Naive thymus-derived CD8-positive, alpha-beta T cell (primary cell): ENCODE measurements at places on chromosomes 5 and 9. TPM values are rescaled to one million over a fixed set of nuclear protein-coding genes. Genes with fewer than 3 reads are reported as not detected.

GRCh38 chr5:78591972-78592700 lies 56.4 kb downstream of the LHFPL2 start:
- no peak overlapping the region for H3K27ac ChIP-seq
- no peak for DNase-seq
- no peak overlapping the region for H3K4me3 ChIP-seq
- H3K27me3 ChIP-seq = no peaks in the 10 kb centered on the region
- H3K36me3 ChIP-seq = no peaks in the 10 kb centered on the region

DNA sequence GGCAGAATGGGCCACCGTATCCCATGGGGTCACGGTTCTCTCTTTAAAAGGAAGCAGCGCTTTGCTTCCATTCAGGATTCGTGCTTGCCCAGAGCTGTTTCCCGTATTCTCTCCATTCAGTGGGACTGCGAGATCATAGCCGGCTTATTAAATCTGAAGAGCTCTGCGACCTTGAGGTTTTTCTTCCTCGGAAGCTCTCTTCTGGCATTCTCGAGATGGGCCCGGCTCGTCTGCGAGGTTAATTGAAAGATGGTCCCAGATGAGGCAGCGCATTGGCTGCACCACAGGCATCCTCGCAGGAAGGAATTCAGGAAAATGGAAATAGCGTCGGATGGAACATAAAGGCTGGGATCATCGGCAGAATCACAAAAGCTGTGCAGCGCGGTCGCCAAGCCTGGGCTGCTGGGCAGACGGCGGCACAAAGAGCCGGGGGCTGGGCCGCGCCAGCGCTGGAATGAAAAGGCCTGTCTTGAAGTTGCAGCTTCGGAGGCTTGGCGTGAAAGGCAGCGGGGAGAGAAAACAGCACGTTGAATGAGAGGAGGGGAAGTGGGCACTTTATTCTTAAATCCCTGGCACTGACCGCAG lies 236.2 kb downstream of the IRX2 start:
- H3K27me3 ChIP-seq = no peaks in the 10 kb centered on the region
- no peak for DNase-seq
- no peaks in the 10 kb centered on the region for H3K36me3 ChIP-seq
- H3K4me3 ChIP-seq = no peak overlapping the region
- no peak overlapping the region for H3K27ac ChIP-seq

- no peaks in the 10 kb centered on the region for H3K27me3 ChIP-seq
- peaks cover 8% of the 10 kb centered on the region for H3K4me1 ChIP-seq
- no peak overlapping the region for H3K27ac ChIP-seq
- no peak for DNase-seq
- no peaks in the 10 kb centered on the region for H3K36me3 ChIP-seq
- H3K4me3 ChIP-seq = no peak overlapping the region
Measured at GRCh38 chr9:129289883-129290282, 111.8 kb upstream of the IER5L start.

GRCh38 chr5:77832166-77832770 lies 56.1 kb upstream of the TBCA start:
- no peaks in the 10 kb centered on the region for H3K4me1 ChIP-seq
- no peak overlapping the region for H3K4me3 ChIP-seq

- peaks cover 29% of the 10 kb centered on the region for H3K36me3 ChIP-seq
- no peak for DNase-seq
- H3K27me3 ChIP-seq = no peaks in the 10 kb centered on the region
- no peak overlapping the region for H3K4me3 ChIP-seq
- peaks cover 4% of the 10 kb centered on the region for H3K4me1 ChIP-seq
Measured at GRCh38 chr9:123876750-123877149, 53.2 kb downstream of the DENND1A start.

DNA sequence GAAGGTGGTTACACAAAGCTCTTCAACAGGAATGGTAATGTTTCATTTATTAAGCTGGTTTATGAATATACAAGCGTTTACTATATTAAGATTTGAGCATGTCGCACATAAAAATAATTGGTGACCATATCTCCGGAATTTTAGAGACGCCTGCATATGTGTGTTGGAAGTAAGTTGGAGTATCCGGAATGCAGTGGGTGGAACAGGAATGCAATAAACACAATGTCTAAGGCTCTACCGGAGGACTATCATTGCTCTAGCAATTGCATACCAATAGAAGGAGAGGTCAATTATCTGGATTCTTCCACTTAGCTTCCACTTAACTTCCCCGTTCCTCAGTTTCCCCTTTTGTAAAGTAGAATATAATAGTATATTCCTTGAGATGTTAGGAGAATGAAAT lies 1.1 kb upstream of the CEP78 start:
- H3K27ac ChIP-seq = peak overlapping the region; percentile 88
- H3K36me3 ChIP-seq = no peaks in the 10 kb centered on the region
- no peak for DNase-seq
- H3K4me3 ChIP-seq = no peak overlapping the region
- peaks cover 26% of the 10 kb centered on the region for H3K4me1 ChIP-seq

DNA sequence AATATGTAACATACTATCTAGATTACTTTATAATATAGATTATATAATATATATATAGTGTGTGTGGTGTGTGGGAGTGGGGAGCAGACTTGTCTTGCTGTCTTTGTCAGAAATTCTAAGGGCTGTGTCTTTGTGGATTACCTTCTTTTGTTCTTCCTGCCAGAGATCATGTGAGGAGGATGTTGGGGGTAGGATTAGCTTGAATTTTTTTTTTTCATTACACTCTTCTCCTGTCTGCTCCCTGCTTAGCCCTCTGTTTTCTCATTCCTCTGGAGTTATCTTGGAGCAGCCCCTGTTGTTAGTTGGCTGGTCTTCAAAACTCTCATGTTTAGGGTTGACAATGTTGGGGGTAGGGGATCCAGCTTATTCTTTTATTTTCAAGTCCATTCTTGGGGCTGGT lies 21.0 kb upstream of the C9orf40 start:
- H3K4me1 ChIP-seq = peaks cover 14% of the 10 kb centered on the region
- peaks cover 46% of the 10 kb centered on the region for H3K36me3 ChIP-seq
- H3K27me3 ChIP-seq = no peaks in the 10 kb centered on the region

DNA sequence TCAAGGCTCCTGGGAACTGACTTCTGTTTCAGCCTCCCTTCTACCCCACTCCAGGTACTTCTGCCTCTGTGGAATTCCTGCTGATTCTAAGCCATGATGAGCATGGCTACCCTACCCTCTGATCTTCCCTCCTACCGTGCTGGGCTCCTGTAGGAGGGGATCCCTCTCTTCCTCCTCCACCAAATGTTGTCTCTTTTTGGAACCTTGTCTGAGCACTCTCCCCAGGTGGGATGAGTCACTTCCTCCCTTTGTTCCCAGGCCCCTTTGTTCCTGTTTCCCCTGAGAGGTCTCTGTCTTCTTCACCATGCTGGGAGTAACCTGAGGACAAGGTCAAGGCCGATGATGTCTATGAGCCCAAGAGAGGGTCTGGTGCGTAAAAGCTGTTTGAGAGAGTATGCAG lies 213.2 kb downstream of the GABBR2 start:
- H3K36me3 ChIP-seq = no peaks in the 10 kb centered on the region
- H3K4me1 ChIP-seq = no peaks in the 10 kb centered on the region
- no peak overlapping the region for H3K27ac ChIP-seq
- no peak overlapping the region for H3K4me3 ChIP-seq
- H3K27me3 ChIP-seq = peaks cover 22% of the 10 kb centered on the region

DNA sequence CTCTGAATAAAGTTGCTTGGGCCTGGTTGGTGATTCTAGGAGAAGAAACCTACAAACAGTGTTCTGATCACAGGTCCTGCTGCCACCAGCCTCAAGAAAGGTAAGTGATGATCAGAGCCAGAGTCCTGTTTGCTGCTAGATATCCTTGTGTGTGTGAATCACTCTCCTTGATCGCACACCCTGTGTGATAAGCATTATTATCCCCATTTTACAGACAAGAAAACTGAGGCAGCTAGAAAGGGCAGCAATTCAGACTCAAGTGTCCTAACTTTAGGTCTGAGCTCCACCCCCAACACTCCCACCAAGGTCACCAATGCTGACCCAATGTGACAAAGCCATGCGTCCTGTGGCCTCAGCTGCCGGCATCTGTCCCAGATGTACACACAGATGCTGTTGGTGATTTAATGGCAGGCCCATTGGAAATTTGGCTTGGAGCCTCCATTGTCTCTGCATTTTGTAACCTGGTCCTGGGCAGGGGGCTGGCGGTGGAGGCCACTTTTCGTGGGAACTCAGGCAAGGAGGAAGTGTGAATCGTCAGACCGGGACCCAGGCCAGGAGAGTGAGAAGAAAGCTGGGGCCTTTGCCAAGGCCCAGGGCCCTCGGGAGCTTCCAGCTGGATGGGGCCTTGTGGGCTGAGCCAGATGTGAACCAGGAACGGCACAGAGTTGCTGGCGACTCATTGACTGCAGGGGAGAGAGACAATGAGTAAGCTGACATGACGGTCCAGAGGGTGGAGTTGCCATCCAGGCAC lies 29.8 kb upstream of the GGTA1 start:
- no peak for DNase-seq
- H3K36me3 ChIP-seq = no peaks in the 10 kb centered on the region
- no peak overlapping the region for H3K4me3 ChIP-seq
- H3K27me3 ChIP-seq = no peaks in the 10 kb centered on the region
- no peaks in the 10 kb centered on the region for H3K4me1 ChIP-seq
- H3K27ac ChIP-seq = no peak overlapping the region

- H3K36me3 ChIP-seq = no peaks in the 10 kb centered on the region
- H3K27ac ChIP-seq = no peak overlapping the region
- DNase-seq = no peak
- no peaks in the 10 kb centered on the region for H3K4me1 ChIP-seq
- H3K27me3 ChIP-seq = no peaks in the 10 kb centered on the region
- no peak overlapping the region for H3K4me3 ChIP-seq
Measured at GRCh38 chr5:133354323-133355185, 257.8 kb downstream of the FSTL4 start.

GRCh38 chr9:135123773-135124134 lies 36.3 kb downstream of the OLFM1 start:
- H3K4me1 ChIP-seq = no peaks in the 10 kb centered on the region
- H3K27ac ChIP-seq = no peak overlapping the region
- no peaks in the 10 kb centered on the region for H3K36me3 ChIP-seq
- no peak for DNase-seq
- H3K4me3 ChIP-seq = no peak overlapping the region
- H3K27me3 ChIP-seq = peaks cover 2% of the 10 kb centered on the region

DNA sequence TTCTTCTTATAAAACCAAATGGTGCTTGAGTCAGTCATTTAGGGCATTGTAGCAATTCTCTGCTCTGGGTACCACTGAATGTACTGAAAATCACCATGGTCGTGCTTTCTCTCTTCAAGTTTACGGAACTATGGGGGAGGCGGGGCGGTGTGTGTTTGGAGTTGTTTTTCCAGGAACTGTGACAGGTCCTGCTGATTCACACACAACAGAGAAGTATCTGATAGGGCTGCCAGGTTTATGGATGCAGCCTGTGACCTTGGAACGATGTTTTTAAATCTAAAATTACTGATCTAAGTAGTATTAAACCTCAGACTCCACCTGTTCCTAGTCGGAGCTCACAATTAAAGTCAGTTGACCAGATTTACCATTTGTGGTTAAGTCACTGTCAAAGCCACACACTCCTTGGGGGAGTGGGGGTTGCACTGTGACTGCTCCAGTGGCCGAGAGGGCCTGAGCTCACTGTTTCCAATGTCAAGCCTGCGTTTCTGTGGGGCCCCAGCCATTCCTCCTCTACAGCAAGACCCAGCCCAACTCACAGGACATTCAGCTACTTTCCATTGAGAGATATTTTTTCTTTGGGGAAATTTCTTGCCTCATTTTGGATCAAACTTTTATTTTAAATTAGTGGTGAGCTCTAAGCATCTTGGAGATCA lies 44.4 kb downstream of the GADD45G start:
- no peak overlapping the region for H3K27ac ChIP-seq
- DNase-seq = no peak
- H3K36me3 ChIP-seq = no peaks in the 10 kb centered on the region

- no peak overlapping the region for H3K4me3 ChIP-seq
- H3K27me3 ChIP-seq = peaks cover 7% of the 10 kb centered on the region
- no peak for DNase-seq
- no peaks in the 10 kb centered on the region for H3K4me1 ChIP-seq
- no peak overlapping the region for H3K27ac ChIP-seq
Measured at GRCh38 chr5:72408127-72408526, 88.0 kb downstream of the PTCD2 start.

DNA sequence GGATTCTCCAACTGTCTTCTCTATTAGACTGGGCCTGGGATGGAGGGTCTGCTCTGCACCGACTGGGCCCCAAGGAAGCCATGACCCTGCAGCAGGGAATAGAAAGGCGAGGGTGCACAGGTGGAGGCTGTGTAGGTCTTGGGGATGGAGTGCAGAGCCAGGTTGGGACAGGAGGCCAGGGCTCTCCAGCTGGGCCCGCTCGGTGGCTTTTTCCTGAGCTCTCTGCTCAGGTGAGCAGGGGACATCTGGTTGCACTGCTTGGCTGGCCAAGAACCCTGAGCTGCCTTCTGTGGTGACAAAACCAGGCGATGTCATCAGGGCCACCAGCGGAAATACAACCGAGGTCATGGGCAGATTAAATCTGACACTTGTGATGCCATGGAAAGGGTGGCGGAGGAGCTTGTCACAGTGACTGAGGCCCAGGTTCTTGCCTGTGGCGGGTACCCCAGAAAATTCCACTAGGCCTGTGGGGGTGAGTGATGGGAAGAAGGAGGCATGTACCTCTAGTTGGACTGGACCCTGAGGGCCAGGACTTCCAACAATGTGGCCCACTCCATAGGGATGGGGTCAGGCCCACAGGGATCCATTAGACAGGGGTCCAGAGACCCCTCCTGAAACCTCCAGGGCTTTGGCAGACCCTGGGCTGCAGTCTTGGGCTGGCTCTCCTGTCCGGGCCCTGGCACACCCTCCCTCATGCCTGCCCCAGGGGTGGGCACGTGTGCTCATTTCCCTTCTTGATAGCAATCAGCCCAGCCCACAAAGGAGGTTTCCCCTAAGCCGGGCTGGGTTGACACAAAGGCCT lies 4.4 kb upstream of the IL3 start:
- H3K4me1 ChIP-seq = peaks cover 35% of the 10 kb centered on the region
- H3K4me3 ChIP-seq = no peak overlapping the region
- H3K36me3 ChIP-seq = no peaks in the 10 kb centered on the region
- H3K27me3 ChIP-seq = peaks cover 5% of the 10 kb centered on the region
- DNase-seq = peak; percentile 14

DNA sequence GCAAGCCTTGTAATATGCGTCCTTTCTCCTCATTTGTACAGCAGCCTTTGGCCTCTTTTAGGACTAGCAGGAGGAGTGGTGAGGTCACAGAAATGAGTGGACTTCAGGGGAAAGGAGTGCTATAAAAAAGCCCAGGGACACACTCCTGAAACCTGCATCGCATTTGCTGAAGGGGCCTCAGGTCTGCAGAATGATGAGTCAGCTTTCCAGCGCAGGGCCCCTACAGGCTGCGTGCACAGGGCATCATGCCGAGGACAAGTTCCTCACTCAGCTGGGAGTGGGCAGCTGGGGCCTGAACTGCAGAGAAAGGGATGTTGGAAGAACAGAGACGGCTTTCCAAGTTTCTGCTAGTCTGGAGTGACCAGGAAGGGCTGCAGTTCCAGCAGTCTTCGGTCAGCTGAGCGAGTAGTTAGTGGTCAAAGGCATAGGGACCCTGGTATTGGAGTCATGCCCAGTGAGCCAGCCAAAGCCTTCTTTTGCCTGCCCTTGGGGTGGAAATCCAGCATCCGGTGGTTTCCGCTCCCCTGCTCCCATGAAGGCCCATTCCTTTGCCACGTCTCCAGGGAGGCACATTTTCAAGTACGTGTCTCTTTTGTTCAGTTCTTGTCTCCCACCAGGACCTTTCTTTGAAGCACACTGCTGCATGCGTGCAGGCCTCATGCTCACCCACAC lies 17.3 kb upstream of the CFAP157 start:
- no peak overlapping the region for H3K4me3 ChIP-seq
- no peak overlapping the region for H3K27ac ChIP-seq
- H3K27me3 ChIP-seq = no peaks in the 10 kb centered on the region

Gene NKD2
- not detected for total RNA-seq

Gene FBLL1
- not detected for total RNA-seq

Gene BSPRY
- 0.36 TPM for total RNA-seq

Gene TRIM52
- 64.2 TPM for total RNA-seq

Gene OBP2B
- not detected for total RNA-seq

Gene PCDHA3
- total RNA-seq = not detected

Gene IFNA2
- total RNA-seq = not detected
